Mammary epithelial cell (primary cell): ENCODE measurements at places on chromosomes 2 and 18.

DNA sequence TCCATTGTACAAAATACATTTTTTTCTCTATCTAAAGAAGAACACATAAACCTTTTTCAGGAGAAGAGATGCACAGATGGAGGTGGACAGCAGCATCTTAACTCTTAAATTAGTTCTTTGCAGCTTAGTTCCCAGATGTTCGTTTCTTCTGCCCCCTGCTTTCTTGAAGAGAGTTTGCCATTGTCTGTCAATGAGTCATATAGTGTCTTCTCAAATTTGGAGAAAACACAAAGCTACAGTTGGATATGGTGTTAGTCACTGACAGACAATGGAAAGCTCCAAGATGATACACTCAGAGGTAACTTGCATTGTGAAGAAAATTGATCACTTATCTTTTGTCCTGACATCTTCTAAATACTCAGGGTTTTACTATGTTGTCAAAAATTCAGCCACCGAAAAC is 48.8 kb upstream of the TMEFF2 start:
- DNase-seq = no peak

DNA sequence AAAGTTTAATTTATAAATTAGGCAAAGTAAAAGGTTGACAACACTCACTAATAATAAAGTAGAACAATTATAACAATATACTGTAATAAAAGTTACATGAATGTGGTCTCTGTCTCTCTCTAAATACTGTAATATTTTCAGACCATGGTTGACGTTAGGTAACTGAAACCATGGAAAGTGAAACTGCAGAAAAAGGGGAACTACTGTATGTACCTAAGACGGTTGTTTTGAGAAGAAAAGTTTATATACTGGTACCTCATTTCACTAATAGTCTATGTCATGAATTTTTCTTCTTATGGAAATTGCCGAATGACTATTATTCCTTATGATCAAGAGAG is 166.7 kb upstream of the ZNF521 start:
- DNase-seq = no peak

- DNase-seq = no peak
Measured at GRCh38 chr2:61763605-61764034, 90.2 kb downstream of the FAM161A start.

GRCh38 chr18:36153771-36154170 is 24.1 kb downstream of the ELP2 start:
- DNase-seq = no peak

- DNase-seq = peak; percentile 98
Measured at GRCh38 chr18:12741351-12741750, 38.5 kb downstream of the PSMG2 start.

GRCh38 chr18:26407736-26408601 is 140.4 kb downstream of the KCTD1 start:
- DNase-seq = peak; percentile 55
